ENCODE measurements at places on chromosomes 12 and 14. TPM values are rescaled to one million over a fixed set of nuclear protein-coding genes. Genes with fewer than 3 reads are reported as not detected.

Gene MMP17
- 12.0 TPM for total RNA-seq

Gene DHRS2
- total RNA-seq: 15.0 TPM

Gene PTPRB
- total RNA-seq: 0.44 TPM

Gene HEBP1
- total RNA-seq: 6.8 TPM

Data from motor neuron (in vitro differentiated cells).